Inflammatory macrophage (primary cell): ENCODE measurements at places on chromosomes 4 and X.
A peak's percentile ranks its signal among the peaks of the same experiment; 100 is the strongest.

DNA sequence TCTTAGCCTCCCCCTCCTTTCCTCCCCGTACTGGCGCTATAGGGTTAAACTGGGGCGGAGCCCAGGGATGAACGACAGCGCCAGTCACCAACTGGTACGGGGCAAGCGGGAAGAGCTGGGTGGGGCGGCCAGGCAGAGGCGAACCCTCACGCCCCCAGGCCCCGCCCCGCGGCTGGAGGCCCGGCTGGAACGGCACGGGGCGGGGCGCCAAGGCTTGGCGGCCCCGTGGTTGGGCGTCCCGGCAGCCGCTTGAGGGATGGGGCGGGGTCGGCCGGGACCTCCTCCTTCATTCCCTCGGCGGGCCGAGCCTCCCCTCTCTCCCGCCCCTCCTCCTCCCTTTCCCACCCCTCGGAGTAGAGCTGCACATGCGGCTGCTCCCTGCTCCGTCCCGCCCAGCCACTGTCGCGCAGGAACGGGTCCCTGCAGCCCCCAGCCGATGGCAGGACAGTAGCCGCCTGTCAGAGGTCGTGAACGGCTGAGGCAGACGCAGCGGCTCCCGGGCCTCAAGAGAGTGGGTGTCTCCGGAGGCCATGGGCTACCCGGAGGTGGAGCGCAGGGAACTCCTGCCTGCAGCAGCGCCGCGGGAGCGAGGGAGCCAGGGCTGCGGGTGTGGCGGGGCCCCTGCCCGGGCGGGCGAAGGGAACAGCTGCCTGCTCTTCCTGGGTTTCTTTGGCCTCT is at the start of gene EDA:
Gene EDA (plus strand): TSS at position 335 of the 678 bp plus-strand sequence.
- peak; percentile 58 for DNase-seq

DNA sequence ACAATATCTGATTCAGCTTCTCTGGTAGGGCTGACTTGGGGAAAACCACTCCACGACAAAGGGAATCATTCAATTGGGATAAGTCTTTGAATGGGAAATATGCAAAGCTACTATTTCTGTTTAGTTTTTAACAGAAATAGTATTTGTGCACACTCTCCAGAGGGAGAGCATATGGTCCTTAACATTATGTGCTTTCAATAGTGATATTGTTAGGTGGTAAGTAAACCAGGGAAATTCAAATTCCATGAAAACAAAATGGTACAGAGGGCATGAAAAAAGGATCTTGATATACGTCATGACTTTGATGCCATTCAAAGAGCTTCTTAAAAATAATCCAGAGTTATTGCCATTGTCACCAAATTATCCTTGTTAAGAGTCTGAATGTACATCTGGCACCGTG is 47.1 kb upstream of the CITED1 start:
- no peak for DNase-seq

GRCh38 chr4:47383829-47384427 is 79.6 kb downstream of the COMMD8 start:
- DNase-seq, result peak; percentile 55

GRCh38 chr4:78119698-78120097 is 62.6 kb downstream of the FRAS1 start:
- DNase-seq, result no peak
